ENCODE measurements at places on chromosomes 2 and 18.

DNA sequence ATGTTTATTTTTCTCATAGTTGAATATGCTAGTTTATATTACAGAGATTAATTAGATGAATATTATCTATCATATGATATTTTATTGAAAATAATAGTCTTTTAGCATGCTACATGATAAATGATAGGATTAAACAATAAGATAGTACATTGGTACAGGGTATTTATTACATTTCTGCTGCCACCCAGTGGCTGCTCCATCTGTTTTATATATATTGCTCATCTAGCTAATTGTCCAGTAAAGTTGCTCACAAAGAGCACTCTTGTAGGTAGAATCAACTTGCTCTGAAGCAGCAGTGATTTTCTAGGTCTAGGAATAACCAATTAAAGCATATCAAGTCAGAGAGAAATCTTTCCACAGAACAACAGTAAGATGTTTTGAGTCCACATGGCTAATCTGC is 183.3 kb downstream of the ASXL3 start:
- DNase-seq = no peak

DNA sequence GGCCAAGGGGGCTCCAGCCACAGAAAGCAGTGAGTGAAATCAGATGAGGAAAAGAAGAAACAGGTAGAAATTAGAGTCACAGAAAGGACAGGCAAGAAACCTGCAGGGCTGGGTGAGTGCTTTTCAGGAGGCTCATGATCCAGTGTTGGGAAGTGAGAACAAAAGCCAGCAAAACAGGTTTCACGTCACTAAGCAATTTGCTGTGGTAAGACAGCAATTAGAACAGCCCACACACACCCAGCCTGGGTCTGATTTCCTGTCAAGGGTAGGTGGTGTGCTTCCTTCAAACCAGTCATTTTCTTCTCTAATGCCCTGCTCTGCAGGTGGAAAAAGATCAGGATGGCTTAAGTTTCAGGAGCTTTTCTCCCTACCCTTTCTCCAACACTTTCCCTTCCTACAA is 52.9 kb upstream of the XDH start:
- no peak for DNase-seq

- no peak for DNase-seq
These were observed 498.5 kb downstream of the EIPR1 start for GRCh38 chr2:2879071-2879470.

GRCh38 chr2:172096626-172097547 is 5.8 kb downstream of the DLX2 start:
- DNase-seq = no peak

- DNase-seq = no peak
These were observed 38.0 kb downstream of the RNF152 start for GRCh38 chr18:61854578-61855448.

- DNase-seq = no peak
These were observed 6.8 kb downstream of the SRSF7 start for GRCh38 chr2:38744399-38744780.

DNA sequence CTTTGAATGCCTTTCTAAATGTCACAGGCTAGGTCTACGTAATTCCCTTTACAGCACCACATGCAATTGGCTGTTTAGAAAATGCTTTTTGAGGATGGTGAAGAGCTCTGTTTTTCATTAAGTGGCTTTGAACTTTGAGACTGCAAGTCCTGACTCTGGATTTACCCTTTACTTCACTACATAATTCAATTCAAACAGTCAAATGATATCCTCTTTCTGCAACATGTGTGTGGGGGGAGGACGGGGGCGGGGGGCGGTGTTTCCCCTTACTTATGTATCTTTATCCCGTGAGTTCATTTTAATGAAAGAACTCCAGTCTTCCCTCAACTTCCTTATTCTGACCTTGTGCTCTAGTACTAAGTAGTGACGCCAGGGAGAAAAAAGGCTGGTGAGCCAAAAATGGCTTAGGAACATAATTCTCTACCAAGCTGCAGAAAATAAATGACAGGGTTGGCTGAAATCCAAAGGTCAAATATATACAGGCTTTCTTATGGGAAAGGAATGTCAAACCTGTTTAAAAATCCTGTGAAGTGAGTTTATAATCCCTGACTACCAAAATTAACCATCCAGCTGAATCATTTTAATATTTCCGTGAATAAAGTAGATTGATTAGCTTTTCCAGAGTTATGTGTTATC is 119.6 kb downstream of the SLC8A1 start:
- no peak for DNase-seq

DNA sequence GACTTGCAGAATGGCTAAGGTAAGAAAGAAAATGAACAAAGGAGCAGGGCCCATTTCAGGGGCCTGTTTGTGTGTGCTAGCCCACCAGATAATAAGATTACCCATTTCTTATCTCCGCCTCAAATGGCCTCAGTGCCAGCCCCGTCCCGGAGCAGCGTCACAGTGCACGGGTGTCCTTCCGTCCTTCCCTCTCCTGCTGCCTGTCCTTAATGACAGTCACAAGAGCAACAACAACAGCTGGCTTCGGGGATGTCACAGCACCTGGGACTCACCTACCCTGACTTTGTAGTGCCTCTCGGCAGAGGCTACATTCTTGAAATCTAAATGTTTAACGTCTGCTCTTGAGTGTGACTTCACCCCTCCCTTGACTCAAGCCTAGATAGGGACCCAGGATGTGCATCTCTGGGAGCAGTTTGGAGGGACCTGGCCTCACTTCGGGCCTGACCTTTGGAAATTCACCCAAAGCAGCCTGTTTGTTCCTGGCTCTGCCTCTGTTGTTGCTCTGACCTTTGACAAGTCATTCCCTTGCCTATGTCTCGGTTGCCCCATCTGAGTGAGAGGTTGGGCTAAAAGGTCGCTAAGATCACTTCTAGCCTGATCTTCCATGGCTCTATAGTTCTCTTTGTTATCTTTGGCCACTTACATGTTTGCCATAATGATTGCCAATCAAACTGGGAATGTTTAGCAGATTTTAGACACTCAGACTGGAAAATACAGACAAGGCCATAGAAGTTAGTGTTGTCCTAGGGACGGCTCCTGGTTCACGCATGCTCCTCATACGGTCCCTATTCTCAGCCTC is 122.5 kb downstream of the KLHL29 start:
- no peak for DNase-seq

GRCh38 chr2:202689898-202690297 is 55.1 kb downstream of the FAM117B start:
- DNase-seq = no peak

Data from activated T-helper 1 cell treated with Interleukin-2 at 50 U/mL for 16 hours (primary cell).